ENCODE measurements at places on chromosomes 5 and 9. TPM values are rescaled to one million over a fixed set of nuclear protein-coding genes. Genes with fewer than 3 reads are reported as not detected.

Gene SPTLC1
- total RNA-seq = 119 TPM

Gene LCN9
- 2.4 TPM for total RNA-seq

Gene PCDHA6
- total RNA-seq = 2.8 TPM

GRCh38 chr5:71454913-71455312 lies 538 bp upstream of the BDP1 start:
- H3K27me3 ChIP-seq = peaks cover 14% of the 10 kb centered on the region
- H3K4me3 ChIP-seq = peak overlapping the region; percentile 74
- no peak overlapping the region for H3K27ac ChIP-seq
- no peak for DNase-seq
- peaks cover 12% of the 10 kb centered on the region for H3K36me3 ChIP-seq

Gene SPINK4
- not detected for total RNA-seq

GRCh38 chr9:91024841-91025240 lies 223.2 kb downstream of the SYK start:
- no peaks in the 10 kb centered on the region for H3K36me3 ChIP-seq
- no peak overlapping the region for H3K4me3 ChIP-seq
- no peaks in the 10 kb centered on the region for H3K4me1 ChIP-seq
- H3K27me3 ChIP-seq = no peaks in the 10 kb centered on the region
- no peak overlapping the region for H3K27ac ChIP-seq
- no peak for DNase-seq

Gene CCDC69
- 0.03 TPM for total RNA-seq

Gene PAPPA
- 0.65 TPM for total RNA-seq

GRCh38 chr9:15299374-15299939 lies 7.6 kb downstream of the TTC39B start:
- no peak overlapping the region for H3K4me3 ChIP-seq
- no peak for DNase-seq
- no peaks in the 10 kb centered on the region for H3K4me1 ChIP-seq
- H3K36me3 ChIP-seq = no peaks in the 10 kb centered on the region
- no peak overlapping the region for H3K27ac ChIP-seq
- H3K27me3 ChIP-seq = no peaks in the 10 kb centered on the region

DNA sequence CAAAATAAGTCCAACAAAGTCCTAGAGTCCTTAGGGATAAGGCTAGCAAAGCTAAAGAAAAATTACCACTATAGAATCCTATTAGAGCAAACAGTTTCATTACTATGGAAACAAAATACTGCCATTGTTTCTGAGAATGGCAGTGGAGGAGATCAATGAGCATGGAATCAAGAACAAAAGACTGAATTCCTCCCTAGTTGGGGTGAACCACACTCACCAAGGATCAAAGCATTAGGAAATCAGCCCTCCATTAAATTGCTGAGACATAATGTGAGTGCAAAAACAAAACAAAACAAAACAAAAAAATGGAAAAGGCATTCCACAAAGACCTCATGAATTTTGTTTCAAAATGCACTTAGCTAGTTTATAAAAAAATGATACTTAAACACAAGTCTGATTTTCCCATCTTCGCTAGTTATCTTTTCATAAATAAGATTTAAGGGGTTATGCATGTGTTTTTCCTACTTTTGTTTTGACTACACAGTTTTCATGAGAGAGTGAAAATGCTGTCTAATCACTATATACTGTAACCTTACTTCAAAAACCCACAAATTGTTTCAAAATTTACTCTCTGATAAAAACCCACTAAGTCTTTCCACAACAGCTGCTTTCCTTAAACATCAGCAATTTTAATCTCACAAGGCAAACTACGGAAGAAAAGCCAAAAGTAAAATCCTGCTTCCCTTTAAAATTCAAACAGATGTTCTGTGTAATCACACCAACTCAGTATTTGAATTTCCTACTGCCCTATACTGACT lies 9.7 kb downstream of the SERINC5 start:
- H3K4me3 ChIP-seq = peak overlapping the region; percentile 26
- DNase-seq = peak; percentile 84
- H3K4me1 ChIP-seq = peaks cover 56% of the 10 kb centered on the region

DNA sequence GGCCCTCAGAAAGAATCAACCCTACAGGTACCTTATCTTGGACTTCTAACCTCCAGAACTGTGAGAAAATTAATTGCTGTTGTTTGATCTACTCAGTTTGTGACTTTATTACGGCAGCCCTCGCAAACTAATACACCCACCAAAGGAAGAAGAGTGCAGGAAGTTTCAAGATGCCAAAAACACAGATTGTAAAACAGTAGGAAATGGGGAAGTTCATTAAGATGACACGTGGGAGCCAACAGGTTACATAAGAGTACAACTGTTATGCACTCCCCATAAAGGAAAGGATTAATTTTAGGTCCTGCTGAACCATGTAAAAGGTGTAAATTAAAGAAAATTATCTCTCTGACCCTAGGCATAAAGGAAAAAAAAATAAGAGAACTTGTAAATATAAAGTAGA lies 294.3 kb downstream of the EPB41L4A start:
- no peaks in the 10 kb centered on the region for H3K36me3 ChIP-seq
- no peak overlapping the region for H3K27ac ChIP-seq
- no peak for DNase-seq

Gene LCP2
- not detected for total RNA-seq

GRCh38 chr5:32283539-32284377 lies 29.0 kb downstream of the MTMR12 start:
- no peak overlapping the region for H3K4me3 ChIP-seq
- no peak overlapping the region for H3K27ac ChIP-seq
- no peaks in the 10 kb centered on the region for H3K36me3 ChIP-seq
- no peaks in the 10 kb centered on the region for H3K27me3 ChIP-seq
- peaks cover 25% of the 10 kb centered on the region for H3K4me1 ChIP-seq
- no peak for DNase-seq

Gene PCDHGA11
- total RNA-seq = 13.3 TPM

- H3K27ac ChIP-seq = no peak overlapping the region
- no peak overlapping the region for H3K4me3 ChIP-seq
- H3K36me3 ChIP-seq = no peaks in the 10 kb centered on the region
- no peak for DNase-seq
Measured at GRCh38 chr5:100322483-100322882, 212.7 kb upstream of the FAM174A start.

Gene WHRN
- total RNA-seq = 1.1 TPM

DNA sequence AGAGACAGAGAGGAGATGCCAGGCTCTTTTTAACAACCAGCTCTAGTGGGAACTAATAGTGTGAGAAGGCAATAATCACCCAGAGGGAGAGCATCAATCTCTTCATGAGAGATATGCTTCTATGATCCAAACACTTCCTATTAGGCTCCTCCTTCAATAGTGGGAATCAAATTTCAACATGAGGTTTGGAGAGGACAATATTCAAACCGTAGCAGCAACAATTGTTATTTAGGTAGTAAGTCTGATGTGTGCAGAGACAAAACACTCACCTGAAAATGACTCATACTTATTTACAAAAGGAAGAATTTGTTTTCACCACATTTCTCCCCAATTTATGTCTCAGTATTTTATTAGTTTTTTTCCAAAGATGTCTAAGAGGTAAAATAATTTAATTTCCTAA lies 144.3 kb downstream of the ST8SIA4 start:
- DNase-seq = no peak
- H3K27ac ChIP-seq = no peak overlapping the region
- no peak overlapping the region for H3K4me3 ChIP-seq
- H3K27me3 ChIP-seq = no peaks in the 10 kb centered on the region

GRCh38 chr5:62596691-62597090 lies 18.1 kb downstream of the LRRC70 start:
- no peak overlapping the region for H3K4me3 ChIP-seq
- DNase-seq = no peak
- H3K27ac ChIP-seq = no peak overlapping the region
- no peaks in the 10 kb centered on the region for H3K27me3 ChIP-seq
- no peaks in the 10 kb centered on the region for H3K4me1 ChIP-seq
- H3K36me3 ChIP-seq = peaks cover 4% of the 10 kb centered on the region

Gene OSMR
- total RNA-seq = 0.22 TPM

DNA sequence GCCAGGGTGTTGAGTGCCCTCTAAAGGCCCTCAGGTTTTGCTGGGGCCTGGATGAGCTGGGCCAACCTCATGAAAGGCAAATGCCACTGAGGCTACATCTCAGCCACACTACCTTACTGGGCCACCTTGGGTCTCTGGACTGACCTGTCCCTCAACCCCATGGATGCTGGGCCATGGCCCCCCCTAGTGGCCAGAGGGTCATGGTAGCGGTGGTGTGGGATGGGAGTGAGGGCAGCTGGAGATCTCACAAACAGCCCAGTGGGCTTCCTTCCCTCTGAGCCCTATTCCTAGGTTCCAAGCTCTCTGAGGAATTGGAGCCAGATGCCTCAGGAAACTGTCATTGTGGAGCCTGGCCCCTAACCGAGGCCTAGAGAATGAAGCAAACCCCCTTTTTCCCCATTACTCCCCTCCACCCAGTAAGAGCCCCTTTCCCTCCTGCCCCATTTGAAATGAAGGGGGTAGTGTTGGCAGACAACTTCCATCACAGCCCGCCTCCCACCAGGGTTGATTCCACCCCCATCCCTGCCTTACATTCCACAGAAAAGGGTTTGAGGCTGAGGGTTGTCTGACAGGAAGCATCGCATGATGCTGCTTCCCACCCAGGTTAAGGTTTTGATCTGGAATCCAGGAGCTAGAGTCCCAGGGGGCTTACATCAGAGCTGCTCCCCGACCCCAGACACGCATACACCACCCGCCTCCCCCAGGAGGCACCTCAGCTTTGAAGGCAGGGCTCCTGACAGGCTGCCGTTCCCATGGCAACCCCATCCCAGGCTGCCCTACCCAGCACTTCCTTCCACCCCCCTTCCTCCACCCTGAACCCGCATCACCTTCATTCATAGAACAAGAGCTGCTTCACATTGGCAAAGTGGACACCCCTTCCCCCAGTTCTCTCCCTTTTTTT lies 63.9 kb downstream of the PCDH1 start:
- no peaks in the 10 kb centered on the region for H3K36me3 ChIP-seq
- H3K27me3 ChIP-seq = no peaks in the 10 kb centered on the region
- H3K4me3 ChIP-seq = no peak overlapping the region
- peaks cover 56% of the 10 kb centered on the region for H3K4me1 ChIP-seq
- DNase-seq = peak; percentile 82

DNA sequence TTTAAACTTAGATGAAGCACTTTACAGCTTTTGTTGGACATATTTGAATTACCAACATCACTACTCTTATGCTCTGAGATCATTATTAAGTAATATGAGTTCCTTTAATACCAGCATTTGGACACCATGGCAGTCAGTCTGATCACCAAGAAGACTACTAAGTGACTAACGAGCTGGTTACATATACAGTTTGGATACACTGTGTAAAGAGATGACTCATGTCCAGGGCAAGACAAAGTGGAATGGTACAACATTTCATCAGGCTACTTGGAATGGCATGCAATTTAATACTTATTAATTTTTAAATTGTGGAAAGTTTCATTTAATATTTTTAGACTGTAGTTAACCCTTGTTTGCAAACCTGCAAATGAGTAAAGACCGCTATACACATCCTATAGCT lies 237.4 kb upstream of the PRDM9 start:
- no peaks in the 10 kb centered on the region for H3K27me3 ChIP-seq
- no peak overlapping the region for H3K4me3 ChIP-seq
- no peak overlapping the region for H3K27ac ChIP-seq
- DNase-seq = no peak
- H3K4me1 ChIP-seq = no peaks in the 10 kb centered on the region

Gene CCL21
- not detected for total RNA-seq

- H3K4me1 ChIP-seq = peaks cover 13% of the 10 kb centered on the region
- DNase-seq = peak; percentile 29
- H3K36me3 ChIP-seq = no peaks in the 10 kb centered on the region
- H3K27ac ChIP-seq = no peak overlapping the region
- no peak overlapping the region for H3K4me3 ChIP-seq
Measured at GRCh38 chr5:43037636-43038495, 2.3 kb downstream of the ANXA2R start.

DNA sequence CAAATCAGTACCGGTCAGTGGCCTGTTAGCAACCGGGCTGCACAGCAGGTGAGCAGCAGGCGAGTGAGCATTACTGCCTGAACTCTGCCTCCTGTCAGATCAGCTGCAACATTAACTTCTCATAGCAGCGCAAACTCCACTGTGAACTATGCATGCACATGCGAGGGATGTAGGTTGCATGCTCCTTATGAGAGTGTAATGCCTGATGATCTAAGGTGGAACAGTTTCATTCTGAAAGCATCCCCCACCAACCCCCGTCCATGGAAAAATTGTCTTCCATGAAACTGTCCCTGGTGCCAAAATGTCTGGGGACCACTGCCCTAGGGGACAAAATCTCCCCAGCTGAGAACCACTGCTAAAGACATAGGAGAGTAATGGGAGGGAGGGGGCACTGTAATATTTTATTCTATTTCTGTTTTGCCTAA lies 51.1 kb downstream of the P4HA2 start:
- H3K4me1 ChIP-seq = no peaks in the 10 kb centered on the region
- H3K27ac ChIP-seq = no peak overlapping the region
- H3K27me3 ChIP-seq = no peaks in the 10 kb centered on the region
- no peak overlapping the region for H3K4me3 ChIP-seq
- no peaks in the 10 kb centered on the region for H3K36me3 ChIP-seq

Gene IL9
- total RNA-seq = not detected

Gene PTPA
- 133 TPM for total RNA-seq

DNA sequence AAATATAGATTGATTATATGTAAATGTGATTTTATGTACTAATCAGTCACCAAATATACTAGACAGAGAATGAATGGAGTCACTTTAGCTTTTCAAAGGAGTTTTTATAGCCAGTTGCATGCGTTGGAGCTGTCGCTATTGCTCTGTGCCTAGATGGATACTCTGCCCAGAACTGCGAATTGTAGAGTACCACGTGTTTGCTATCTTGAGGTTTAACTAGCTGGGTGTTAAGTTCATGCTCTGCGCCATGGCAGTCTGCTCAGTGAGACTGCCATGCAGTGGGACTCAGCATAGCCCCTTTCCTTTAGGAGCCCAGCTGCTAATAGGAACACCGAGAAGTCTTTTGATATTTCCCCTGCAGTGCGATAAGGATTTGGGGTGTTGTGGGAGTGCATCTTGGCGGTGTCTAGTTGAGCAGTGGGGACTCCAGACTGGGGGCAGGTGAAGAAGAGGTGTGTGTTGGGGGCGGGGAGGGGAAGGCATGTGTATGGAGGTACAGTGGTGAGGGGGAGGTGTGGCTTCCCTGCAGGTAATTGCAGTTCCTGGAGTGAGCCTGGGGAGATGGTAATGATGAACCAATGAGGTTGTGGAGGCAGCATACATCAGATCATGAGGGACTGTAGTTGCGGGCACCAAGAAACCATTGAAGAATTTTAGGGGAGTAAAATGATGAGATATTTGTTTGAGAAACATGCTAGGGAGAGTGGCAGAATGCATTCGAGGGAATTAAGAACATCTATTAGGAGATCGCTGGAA lies 118.9 kb downstream of the TRIO start:
- peaks cover 75% of the 10 kb centered on the region for H3K4me1 ChIP-seq
- no peak for DNase-seq
- H3K4me3 ChIP-seq = no peak overlapping the region
- no peaks in the 10 kb centered on the region for H3K27me3 ChIP-seq
- no peaks in the 10 kb centered on the region for H3K36me3 ChIP-seq

Data from neural progenitor cell (in vitro differentiated cells).